Activated CD4-positive, alpha-beta T cell treated with anti-CD3 and anti-CD28 coated beads, Interleukin-2, amount 50 U/mL, for 1 hour (primary cell): ENCODE measurements at places on chromosomes 6 and 20.

DNA sequence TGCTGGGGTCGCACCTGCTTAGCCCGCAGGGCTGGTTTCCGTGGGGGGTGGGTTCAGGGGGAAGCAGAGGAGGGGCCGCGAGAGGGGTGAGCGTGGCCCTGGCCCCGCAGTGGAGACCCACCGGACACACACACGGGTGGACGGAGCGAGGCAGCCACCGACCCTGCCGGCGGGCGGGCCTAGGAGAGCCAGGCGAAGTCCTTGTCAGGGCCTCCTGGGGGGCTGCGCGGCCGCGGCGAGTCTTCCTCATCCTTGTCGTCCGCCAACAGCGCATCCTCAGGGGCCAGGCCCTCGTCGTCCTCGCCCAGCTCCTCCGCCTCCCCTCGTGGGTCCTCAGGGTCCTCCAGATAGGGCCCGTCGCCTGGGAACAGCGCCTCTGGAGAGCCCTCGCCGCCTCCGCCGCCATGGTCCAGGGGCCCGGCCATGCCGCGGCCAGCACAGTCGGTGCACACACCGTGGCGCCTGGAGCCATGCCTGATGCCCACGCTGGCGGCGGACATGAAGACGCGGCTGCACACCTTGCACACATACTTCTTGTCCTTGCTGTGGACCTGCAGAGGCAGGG lies 7.3 kb downstream of the SLC2A4RG start:
- DNase-seq = no peak

DNA sequence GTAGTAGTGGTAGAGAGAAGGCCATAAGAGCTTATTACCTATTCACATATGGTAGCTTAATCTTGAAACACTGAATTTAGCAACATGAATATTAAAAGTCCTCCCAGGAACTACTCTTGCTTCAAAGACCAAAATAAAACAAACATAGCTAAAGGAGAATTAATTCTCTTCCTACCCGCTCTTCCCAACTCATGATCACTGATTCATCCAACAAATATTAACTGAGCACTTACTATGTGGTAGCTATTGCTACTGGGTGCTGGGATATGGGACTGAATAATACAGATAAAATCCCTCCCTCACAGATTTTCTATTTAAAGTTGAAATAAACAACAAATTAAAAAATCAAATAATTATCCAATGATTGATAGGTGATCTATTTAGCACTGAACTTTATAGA lies 287.1 kb downstream of the BTBD9 start:
- no peak for DNase-seq

- DNase-seq = no peak
Observed at GRCh38 chr6:7545316-7546019, 4.0 kb downstream of the DSP start.

- DNase-seq = no peak
Observed at GRCh38 chr20:14406495-14406894, 69.1 kb upstream of the FLRT3 start.

GRCh38 chr20:62511915-62512610 lies 36.3 kb upstream of the GATA5 start:
- DNase-seq = no peak

DNA sequence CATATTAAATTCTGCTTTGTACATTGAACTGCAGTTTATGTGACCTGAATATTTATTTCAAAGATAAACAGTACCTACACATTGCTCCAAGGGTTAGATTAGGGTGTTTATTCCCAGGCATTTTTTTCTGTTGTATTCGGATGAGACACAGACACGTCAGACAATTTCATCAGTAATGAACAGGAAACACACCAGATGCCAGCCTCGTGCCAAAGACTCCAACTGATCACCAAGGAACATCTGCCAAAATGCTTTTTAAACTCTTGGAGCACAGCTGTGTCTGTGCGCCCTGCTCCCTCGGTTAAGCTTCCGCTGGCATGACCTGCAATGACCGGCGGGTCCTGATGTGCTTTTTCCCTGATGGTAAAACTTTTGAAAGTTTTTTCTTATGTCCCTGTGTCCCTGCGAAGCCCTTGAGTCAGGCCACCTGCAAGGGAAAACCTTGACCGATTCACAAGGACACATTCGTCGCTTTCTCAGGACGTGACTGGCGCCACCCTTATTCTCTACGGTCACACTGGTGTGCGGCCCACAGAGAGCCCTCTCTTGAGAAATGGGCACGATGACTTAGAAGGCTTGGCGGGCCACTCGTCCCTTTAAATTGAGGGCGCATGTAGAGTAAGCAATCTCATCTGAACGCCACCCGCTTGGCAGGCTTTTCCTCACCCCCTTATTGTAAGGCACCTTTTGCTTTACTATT lies 173.9 kb downstream of the QKI start:
- no peak for DNase-seq

- no peak for DNase-seq
Observed at GRCh38 chr6:131285548-131285947, 150.3 kb downstream of the AKAP7 start.

DNA sequence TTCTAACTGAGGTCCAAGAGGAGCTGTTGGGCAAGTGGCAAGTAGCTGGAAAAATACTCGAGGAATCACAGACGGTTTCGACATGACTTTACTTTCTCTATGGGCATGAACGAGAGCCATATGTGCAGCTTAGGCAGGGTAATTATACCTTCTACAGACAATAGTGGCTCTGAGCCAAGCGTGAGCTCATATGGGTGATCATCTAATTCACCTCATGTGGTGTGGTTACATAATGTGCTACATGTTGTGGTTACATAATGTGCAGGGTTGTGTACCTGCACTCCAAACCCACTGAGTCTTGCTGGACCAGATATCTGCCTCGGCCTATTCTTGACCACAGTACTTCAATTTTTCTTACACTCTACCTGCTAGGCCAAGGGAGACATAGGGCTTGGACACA lies 771.7 kb upstream of the EYS start:
- no peak for DNase-seq

GRCh38 chr20:22430746-22431168 lies 153.6 kb downstream of the FOXA2 start:
- no peak for DNase-seq

- DNase-seq = no peak
Observed at GRCh38 chr6:56757588-56757984, 114.9 kb upstream of the DST start.
